BJ (cell line): ENCODE measurements at places on chromosomes 11 and 22. TPM values are rescaled to one million over a fixed set of nuclear protein-coding genes. Genes with fewer than 3 reads are reported as not detected.

MAP6 gene
- polyA plus RNA-seq = 10.9 and 12.3 TPM in 2 replicates

GAL3ST1 gene
- not detected in 2 replicates for polyA plus RNA-seq

GRCh38 chr11:12523180-12523924 lies 146.0 kb downstream of the PARVA start:
- no peak for DNase-seq

- no peak for DNase-seq
These were observed 5.7 kb downstream of the GAL3ST3 start for GRCh38 chr11:66042996-66043906.

DNA sequence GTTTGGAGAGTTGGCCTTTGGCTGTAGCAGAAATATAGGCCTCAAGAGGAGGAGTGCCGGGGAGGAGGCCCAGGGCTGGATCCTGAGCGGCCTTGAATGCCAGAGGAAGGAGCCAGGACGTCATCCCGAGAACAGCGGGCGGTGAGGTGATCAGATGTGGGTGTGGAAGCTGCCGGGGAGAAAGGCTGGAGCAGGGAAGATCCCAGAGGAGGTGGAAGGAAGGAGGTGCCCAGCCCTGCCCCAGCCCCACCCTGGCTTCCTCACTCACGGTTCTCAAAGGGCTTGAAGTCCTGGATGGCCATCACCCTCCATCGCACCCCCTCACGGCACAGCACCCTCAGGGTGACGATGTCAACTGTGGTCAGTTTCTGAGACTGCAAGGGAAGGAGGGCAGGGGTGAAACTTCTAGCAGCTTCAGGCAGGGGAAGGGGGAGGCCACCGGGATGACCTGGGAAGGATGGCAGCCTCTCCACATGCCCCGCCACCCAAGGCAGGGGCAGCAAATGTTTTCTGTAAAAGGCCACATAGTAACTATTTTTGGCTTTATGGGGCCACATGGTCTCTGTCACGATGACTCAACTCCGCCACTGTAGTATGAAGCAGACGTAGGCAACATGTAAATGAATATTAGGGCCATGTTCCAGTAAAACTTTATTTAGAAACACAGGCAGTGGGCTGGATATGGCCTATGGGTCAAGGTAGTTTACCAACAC lies 10.7 kb downstream of the IL2RB start:
- no peak for DNase-seq

ATG13 gene
- polyA plus RNA-seq = 80.0 and 111 TPM in 2 replicates

DNA sequence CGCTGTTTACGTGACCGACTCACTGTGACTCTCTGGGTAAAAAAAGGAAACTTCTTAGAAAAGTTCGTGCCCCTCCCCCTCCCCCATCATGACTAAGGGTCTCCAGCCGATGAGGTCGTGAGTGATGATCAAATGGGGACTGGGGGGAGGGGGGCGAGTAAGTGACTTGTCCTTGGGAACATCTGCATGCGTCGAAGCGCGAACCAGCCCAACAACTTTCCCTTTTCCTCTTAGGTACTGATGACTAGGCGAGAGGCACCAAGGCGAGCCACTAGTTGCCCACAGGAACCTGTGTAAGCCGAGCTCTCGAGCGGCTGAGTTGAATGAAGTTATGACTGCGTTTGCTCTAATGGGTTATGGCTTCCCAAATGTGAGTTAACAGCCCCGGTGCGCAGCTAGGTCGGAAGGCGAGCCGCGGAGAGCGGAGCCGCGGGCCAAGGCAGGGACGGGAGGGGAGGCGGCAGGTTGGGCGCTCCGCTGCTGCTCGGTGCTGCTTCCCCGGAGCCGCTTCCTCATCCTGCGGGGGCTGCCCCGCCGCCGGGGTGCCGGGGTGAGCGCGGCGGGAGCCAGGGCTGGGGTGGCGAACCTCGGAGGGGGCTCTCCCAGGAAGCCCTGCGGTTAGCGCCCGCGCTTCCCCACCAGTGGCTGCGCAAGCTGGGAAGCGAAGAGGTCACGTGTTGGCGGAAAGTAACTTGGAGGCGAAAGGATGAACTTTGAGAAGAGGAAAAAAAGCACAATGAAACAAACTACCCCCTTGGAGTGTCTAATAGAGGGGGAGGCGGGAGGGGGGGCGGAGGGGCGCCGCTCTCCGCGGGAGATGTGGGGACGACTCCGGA lies 22.1 kb upstream of the BDNF start:
- no peak for DNase-seq

DNA sequence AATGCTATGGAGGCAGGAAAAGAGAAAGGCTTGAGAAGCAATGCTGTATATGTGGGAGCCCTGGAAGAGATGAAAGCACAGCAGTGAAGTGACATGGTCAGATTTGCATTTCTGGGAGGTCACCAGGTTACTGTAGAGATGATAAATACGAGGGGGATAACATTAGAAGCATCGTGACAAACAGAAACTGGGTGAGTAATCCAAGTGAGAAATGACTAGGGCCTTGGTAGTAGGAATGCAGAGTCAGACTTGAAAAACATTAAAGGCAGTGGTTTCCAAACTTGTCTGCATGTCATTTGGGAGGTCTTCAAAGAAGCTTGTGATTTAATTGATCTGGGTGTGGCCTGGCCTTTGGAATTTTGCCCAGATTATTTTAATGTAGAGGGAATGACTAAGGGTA lies 43.9 kb downstream of the CCDC34 start:
- DNase-seq = peak; percentile 47

GRCh38 chr22:43561415-43562178 lies 149.8 kb downstream of the MPPED1 start:
- DNase-seq = no peak
